ENCODE measurements at places on chromosomes 12 and 14.

DNA sequence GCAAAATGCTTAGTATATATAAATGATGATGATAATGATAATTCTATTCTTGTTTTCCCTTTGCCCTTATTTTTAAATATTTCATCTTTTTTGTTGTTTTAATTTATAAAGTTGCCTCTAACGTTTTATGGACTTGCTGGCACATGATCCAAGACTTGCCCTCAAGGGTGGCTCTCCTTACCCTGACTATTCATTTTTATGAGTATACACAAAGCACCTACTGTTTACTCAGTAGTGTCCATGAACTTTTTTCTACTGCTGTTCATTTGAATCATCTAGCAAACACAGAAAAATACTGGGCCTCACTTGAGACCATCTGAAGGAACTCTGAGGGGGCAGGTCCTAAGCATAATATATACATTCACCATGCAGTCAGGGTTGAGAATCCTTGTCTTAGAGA, 276.2 kb downstream of the AACS start:
- DNase-seq = no peak

DNA sequence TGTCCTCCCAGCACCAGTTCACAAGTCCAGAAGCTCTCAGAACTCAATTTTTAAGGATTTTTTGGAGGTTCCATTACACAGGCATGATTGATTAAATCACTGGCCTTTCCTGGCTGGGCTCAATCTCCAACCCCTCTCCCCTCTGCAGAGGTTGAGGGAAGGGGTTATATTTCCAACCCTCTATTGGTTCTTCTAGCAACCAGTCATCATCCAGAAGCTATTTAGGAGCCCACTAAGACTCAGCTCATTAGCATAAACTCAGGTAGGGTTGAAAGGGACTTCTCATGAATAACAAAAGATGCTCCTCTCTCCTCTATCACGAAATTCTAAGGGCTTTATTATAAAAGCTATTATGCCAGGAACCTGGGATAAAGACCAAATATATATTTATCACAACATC, 41.5 kb downstream of the SPPL3 start:
- DNase-seq = no peak

- DNase-seq = no peak
Measured at GRCh38 chr12:48990552-48990951, 8.6 kb downstream of the DDN start.

DNA sequence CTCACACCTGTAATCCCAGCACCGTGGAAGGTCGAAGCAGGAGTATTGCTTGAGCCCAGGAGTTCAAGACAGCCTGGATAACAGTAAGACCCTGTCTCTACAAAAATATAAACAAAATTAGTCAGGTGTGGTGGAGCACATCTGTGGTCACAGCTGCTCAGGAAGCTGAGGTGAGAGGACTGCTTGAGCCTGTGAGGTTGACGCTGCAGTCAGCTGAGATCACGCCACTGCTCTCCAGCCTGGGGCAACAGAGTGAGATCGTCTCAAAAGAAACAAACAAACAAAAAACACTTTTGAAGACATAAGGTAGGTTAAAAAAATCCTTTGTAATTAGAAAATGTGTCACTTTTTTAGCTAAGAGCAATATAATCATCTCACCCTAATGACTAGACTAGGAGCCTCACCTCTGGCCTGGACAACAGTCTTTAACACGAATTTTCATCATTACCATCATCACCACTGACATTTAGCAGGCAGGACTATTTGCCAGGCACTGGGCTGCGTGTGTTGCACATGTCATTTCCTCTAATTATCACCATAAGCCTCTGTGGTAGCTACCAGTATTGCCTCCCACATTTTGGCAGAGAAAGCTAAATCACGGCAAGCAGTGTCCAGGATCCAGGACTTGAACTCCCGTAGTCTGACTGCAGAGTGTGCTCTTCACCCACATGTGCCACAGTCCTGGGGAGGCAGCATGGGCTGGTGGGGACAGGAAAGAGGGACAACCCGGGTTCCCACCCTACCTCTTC, 4.6 kb upstream of the SYCP3 start:
- no peak for DNase-seq

DNA sequence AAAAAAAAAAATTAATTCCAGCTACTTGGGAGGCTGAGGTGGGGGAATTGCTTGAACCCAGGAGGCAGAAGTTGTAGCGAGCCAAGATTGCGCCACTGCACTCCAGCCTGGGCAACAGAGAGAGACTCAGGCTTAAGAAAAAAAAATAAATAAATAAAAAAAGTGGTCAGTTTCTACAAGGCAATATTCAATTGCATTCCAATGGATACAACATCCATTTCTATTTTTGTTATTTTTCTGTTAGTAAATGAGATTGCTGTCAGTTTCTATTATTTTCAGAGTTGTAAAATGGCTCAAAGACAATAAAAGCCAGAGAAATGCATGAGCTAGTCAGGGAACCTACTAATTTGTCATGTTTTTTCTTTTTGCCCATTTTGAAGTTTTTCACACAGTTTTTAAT, 119.2 kb downstream of the PDE3A start:
- no peak for DNase-seq

DNA sequence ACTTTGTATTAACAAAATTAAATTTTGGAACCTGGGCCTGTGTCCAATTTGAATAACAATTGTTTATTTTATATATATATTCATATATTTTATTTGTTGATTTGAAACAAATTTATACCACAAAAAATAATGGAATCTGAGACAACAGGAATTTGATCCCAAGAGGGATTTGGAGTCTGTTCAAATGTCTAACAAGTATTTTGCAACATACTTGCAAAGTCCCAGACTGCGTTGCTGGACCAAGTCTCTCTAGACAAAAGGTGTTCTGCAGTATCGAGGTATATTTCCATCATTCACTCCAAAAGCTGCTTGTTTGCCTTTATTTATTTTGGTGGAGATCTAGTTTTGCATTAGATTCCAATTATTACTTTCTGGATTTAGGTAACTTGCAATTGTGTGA, 68.7 kb upstream of the PTPRR start:
- DNase-seq = no peak

DNA sequence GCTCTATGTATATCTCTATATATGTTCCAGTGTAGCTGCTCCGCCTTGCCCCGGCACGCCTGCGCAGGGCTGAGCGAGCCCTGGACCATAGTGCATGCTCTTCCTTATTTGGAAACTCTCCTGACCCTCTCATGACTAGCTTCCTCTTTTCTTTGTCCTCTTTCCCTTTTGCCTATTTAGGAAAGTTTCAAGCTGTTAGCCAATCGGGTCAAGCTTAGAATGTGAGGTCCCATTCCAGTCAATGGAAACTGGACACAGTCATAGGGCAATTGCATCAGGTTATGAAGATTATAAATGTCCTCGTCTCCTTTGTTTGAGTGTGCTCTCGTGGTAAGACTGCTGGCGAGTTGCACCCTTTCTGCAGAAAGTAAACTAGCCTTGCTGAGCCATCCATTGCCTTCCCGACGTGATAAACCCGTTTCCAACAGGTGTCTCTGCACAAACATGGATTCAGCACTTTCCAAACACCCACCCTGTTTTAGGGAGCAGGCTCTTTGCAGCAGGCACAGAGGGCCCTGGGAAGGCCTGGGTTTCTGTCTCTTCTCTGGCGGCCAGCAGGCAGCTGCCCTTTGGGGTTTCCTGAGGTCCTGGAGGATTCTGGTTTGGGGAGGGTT, 30.9 kb downstream of the CCDC92 start:
- no peak for DNase-seq

GRCh38 chr12:116864371-116865160, 16.7 kb downstream of the HRK start:
- DNase-seq = no peak

DNA sequence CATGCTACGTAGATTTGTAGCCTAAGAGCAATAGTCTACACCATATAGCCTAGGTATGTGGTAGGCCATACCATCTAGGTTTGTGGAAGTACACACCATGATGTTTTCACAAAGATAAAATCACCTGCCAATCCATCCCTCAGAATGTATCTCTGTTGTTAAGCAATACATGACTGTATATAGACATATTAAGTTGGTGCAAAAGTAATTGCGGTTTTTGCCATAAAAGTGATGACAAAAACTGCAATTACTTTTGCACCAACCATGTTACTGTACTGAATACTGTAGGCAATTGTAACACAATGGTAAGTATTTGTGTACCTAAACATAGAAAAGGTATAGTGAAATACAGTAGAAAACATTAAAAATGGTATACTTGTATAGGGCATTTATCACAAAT, 40.5 kb downstream of the MGST1 start:
- DNase-seq = no peak

DNA sequence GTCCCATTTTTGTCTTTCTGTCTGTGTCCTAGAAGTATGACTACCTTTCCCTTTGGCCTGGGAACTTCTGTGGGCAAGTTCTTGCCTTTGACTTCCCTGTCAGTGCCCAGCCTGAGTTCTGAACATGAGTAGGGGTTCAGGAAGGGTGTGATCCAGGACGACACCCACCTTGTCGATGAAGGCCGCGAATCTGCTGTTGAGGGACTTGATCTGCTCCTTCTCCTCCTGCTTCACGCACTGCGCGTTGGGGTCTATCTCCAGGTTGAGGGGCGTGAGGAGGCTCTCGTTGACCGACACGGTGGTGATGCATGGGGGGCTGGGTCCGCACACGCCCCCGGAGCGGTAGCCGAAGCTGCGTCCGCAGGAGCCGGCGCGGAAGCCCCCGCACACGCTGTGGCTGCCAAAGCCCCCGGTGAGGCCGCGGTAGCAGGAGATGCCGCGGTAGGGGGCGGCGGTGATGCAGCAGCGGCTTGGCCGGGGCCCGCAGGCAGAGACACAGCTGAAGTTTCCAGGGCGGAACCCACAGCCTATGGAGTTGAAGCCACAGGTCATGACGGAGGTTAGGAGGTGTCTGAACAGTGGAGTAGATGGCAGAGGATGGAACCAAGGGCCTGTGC, at the start of gene KRT83:
KRT83 (minus strand) TSS at position 615 of the 617 bp plus-strand sequence; CDS start at position 552, 63 bp downstream.
- no peak for DNase-seq

GRCh38 chr12:2268471-2269286, 215.9 kb downstream of the CACNA1C start:
- DNase-seq = no peak

- DNase-seq = no peak
Measured at GRCh38 chr12:103012884-103013283, 55.4 kb downstream of the ASCL1 start.

- DNase-seq = no peak
Measured at GRCh38 chr12:100703337-100703736, 91.2 kb upstream of the ANO4 start.

- no peak for DNase-seq
Measured at GRCh38 chr12:30415777-30416176, 279.9 kb downstream of the IPO8 start.

DNA sequence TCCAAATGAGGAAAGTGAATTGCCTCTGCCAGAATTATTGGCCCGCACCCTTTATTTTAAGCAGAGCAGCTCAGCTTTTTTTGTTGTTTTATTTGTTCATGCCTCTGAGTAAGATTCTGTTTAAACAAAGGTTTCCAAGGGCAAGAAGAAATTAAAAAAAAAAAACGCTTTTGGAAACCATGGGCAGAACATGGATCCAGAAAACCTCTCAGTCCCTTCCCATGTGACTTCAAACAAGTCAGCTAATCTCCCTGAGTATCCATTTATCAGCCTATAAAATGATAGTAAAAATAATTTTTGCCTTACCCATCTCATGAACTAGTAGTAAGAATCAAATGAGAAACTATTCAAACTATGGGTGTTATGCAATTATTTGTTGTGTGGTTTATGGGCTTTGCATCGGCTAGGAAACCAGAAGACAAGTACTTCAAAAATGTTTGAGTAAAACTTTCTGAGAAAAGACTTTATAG, 27.6 kb downstream of the KITLG start:
- no peak for DNase-seq

DNA sequence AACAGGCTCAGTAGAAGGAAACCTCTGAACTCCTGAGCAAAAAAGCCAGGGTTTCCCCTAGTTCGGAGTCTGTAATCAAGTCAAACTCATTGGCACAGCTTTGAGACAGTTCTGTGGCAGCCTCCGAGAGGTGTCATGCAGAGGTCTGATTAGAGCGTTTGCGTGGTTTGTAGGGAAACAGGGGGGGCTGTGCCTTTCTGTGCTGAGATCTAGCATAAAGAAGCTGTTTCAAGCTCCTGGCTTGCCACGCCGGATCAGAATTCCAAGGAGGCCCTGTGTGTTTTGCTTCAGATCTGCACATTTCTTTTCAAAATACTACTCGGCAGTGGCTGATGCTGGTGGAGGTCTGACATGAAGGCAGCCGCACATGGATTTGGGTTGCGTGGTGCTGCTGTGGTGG, 1.7 kb downstream of the CABP1 start:
- no peak for DNase-seq

DNA sequence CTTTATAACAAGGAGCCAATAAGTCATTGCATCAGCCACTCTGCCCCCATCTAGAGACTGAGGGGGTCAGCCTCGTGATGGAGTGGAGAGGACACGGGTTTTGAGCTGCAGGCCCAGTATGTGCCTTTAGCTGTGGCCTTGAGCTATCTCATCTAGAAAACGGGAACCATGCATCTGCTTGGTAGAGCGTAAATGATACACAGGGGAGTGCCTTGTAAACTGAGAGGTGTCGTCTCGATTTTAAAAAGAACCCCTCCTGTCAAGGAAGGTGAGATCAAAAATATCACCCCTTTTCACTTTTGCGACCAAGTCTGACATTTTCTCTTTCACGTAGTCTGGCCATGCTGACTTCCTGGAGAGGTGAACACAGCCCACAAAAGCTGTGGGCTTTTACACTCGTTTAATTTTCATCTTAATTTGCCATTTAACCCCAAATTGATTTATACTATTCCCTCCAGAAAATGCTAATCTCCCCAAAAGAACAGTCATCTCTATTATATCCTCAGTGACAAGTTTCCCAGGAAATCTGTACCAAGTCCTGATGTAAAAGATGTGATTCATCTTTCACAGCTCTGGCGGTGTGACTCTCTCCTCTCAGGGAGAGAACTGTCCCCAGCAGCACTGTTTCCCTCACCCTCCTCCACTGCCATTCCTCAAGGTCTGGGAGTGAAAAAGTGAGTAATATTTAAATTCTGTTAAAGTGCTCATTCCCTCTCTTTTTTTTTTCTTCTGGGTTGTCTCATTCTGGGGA, 30.6 kb downstream of the VCPKMT start:
- no peak for DNase-seq

DNA sequence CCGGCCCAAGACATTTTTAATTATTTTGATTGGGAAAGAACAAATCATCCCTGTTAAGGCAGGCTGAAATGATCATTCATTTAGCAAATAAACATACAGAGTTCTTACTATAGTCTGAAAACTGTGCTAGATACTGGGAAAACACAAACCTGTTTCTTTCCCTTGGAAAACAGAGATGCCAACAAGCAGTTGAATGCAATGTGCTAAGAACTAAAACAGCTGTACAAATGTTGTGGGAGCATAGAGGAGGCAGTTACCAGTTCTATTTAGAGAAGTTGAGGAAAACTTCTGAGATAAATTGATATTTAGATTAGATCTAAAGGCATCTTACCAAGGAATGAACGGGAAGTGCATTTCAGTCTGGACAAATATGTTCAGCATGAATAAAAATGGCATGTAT, 3.2 kb upstream of the NECAP1 start:
- DNase-seq = no peak

GRCh38 chr12:92634730-92635129, 68.1 kb upstream of the PLEKHG7 start:
- DNase-seq = no peak

DNA sequence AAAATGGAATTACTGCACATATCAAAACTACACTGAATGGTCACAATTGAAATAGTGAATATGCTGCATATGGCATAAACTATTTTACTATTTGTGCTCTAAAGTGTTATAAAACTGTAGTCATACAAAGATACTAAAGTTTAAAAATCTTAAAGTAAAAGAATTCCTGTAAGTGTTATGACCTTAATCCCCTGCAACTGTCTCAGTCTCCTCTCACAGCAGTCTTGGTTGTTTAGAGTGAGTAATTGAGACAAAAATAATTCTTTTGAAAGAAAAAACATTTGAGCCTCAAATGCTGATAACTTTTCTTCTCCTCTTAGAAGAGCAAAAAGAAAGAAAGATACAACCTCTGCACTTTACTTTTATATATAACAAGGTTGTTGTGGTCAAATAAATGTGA, 99.9 kb downstream of the SYT1 start:
- DNase-seq = no peak
